Frontal cortex (tissue), 4 donors: ENCODE measurements at places on chromosomes 5 and 9.

GRCh38 chr9:123482295-123482968, 126.4 kb downstream of the CRB2 start:
- DNase-seq: no peak

- DNase-seq: no peak
Observed at GRCh38 chr9:16964228-16964627, 93.8 kb upstream of the BNC2 start.

DNA sequence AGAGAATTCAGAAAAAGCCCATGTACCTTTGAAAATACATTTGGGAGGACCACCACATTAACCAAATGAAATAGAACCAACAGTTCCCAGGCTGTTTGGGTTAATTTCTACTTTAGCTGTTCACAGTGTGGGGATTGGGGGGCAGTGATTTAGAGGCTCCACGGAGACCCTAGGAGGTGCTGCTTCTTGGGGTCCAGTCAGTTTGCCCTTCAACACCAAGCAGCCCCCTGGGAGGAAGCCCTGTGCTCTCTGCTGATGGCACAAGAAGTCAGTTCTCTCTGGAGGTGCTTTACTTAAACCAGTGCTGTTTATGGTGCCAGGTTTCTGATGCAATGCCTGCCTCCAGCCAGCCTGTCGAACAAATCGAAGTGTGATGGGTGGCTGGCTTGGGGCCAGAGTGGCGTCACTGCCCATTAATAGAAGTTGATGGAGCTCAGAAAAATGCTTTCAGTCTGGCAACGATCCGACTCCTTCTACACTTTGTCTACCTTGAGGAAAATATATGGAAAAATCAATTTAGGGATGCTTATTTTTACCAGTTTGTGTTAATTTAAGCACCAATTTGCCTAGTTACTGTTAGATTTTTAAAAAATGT, 134.0 kb downstream of the SNX18 start:
- peak; percentile 28 for DNase-seq

GRCh38 chr9:71819115-71819739, 50.9 kb upstream of the CEMIP2 start:
- DNase-seq: no peak

DNA sequence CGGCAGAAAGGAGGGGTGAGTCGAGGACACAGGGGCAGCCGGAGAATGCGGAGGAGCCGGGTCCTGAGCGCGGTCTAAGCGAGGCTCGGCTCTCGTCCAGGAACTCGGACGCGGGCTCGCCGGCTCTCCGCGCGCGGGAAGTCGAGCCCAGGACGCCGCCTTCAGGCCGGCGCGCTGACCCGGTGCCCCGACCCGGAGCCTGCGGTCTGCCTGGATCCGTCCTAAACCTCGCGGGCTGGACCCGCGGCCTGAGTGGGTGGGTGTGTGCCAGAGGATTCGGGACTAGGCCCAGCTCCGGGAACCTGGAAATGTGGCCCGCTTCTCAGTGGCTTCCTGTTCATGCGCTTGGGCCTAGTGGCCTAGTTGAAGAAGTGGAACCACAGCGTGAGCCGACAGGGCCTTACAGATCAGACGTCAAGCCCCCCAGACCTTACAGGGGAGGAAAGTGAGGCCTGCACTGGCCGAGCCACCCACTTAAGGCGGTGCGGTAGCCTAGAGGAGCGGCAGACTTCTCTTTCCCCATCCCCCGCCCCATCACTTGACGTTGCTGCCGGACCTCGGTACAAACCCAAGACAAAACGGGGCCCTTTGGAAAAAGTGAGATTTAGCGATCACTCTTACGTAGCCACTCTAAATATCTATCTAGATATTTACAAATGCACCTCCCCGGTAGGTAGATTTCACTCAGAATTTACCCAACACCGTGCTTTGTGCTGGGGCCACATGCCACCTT, 1.2 kb downstream of the CDKN2B-AS1 start:
- DNase-seq: no peak

DNA sequence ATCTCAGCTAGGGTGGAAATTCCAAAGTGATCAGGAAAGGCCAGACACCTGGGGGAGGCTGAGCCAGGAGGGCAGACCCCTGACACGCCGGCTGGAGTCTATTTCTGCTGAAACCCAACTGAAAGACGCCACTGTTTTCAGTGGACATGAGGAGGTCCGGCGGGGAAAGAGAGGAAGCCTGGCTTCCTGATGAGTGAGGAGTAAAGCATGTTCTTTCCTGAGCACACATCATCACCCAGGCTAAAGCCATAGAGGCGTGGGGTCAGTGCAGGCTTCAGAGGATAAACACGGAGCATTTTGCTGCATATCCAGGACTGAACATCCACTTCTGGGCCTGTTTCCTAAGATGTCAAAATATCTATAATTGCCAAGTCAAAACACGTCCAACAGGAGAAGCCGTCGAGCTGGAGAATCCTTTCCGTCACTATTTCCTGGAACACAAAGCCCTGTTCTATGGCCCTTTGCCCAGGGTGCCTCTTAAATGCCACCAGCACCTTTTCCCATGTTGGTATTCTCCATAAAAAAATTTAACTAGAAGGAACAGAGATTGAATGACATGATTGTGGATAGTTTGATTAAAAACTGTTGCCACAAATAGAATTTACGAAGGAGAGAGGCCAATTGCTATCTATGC, 597.9 kb upstream of the ADAMTS16 start:
- DNase-seq: no peak

- DNase-seq: no peak
Observed at GRCh38 chr5:29296548-29296947, 1896.9 kb upstream of the CDH6 start.

DNA sequence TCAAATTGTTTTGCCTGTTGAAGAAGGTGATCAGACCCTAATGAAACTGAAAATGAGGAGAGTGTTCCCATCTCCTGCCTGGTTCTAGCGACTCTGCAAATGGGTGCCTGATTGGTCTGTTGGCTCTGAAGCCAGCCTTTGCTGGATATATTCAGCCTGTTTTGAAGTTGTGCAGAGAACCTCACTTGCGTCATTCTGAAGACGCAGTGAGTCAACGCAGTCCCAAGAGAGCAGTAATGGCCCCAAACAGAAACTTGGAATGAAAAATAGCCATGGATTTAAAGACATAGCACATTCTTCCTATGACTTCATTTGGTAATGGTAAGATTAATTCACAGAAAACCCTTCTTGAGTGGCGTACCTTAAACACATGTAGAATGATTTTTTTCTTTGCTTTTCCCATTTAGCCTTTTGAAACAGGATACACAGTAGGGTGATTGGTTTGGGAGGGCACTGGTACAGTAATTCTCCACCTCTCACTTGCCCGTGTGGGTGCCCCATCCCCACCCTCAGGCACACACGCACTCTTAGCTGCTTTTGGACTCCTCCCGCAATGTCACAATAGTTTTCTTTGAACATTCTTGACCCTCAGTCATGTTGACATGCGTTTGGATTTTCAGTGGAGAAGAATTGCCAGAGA, 54.1 kb upstream of the ABL1 start:
- no peak for DNase-seq

GRCh38 chr5:92505145-92505544, 1075.9 kb downstream of the NR2F1-AS1 start:
- no peak for DNase-seq

GRCh38 chr9:135502168-135502872, 1.8 kb downstream of the MRPS2 start:
- no peak for DNase-seq

- DNase-seq: no peak
Observed at GRCh38 chr9:6842584-6842947, 84.8 kb downstream of the KDM4C start.

DNA sequence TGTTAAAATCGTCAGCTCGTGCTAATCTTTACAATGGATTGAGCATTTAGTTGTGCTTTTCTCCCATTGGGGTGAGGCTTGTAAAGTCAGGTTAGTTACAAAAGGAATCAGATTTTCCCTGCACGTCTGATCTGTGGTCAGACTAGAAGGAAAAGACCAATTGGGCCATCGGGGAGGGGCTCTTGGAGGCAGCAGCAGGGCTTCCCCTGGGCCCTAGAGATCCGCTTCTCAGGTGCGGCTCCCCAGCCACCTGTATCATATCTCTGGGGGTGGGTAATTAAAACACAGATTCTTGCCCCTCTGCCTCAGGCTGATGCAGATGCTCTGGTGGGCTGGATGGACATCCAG, 200.3 kb downstream of the HSPA4 start:
- DNase-seq: no peak

- DNase-seq: no peak
Observed at GRCh38 chr5:55758231-55758630, 20.4 kb downstream of the DDX4 start.

- DNase-seq: no peak
Observed at GRCh38 chr5:108515517-108516105, 133.7 kb upstream of the FBXL17 start.

DNA sequence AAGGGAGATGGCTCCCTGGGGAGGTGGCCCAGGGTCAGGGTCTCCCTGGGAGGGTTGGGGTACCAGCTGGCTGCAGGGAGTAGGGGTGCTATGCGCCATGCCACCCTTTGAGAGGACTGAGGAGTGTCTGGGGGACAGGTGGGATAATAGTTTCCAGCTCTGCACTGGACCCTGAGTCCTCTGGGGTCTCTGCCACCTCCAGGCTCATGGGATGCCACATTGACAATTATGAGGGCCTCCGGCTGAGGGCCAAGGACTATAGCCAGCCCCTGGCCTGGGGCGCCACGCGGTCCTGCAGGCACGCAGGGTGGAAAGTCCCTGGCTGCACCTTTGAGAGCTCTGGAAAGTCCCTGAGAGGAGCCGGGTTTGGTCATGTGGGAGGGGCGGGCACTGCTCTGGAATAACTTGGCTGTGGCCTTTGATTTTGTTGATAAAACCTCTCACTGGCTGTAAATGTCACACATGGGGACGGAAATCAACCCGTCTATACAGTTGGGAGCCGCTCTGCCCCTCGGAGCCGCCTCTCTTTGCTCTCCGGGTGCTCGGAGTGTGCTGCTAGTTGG, 16.0 kb downstream of the TRAF2 start:
- peak; percentile 57 for DNase-seq

DNA sequence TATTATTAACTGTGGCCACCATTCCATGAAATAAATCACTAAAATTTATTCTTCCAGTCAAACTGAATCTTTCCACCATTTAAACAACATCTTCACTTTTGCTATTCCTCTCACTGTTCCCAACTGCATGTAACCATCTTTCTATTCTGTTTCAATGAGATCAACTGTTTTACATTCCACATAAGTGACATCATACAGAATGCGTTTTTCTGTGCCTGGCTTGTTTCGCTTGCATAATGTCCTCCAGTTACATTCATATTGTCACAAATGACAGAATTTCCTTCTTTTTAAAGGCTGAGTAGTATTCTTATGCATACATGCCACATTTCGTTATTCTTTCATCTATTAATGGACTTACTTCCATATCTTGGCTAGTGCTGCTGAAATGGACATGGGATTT, 738.2 kb downstream of the SEMA5A start:
- no peak for DNase-seq

- no peak for DNase-seq
Observed at GRCh38 chr9:124809211-124809610, 32.3 kb downstream of the OLFML2A start.

GRCh38 chr5:119930490-119930889, 301.1 kb downstream of the FAM170A start:
- no peak for DNase-seq

DNA sequence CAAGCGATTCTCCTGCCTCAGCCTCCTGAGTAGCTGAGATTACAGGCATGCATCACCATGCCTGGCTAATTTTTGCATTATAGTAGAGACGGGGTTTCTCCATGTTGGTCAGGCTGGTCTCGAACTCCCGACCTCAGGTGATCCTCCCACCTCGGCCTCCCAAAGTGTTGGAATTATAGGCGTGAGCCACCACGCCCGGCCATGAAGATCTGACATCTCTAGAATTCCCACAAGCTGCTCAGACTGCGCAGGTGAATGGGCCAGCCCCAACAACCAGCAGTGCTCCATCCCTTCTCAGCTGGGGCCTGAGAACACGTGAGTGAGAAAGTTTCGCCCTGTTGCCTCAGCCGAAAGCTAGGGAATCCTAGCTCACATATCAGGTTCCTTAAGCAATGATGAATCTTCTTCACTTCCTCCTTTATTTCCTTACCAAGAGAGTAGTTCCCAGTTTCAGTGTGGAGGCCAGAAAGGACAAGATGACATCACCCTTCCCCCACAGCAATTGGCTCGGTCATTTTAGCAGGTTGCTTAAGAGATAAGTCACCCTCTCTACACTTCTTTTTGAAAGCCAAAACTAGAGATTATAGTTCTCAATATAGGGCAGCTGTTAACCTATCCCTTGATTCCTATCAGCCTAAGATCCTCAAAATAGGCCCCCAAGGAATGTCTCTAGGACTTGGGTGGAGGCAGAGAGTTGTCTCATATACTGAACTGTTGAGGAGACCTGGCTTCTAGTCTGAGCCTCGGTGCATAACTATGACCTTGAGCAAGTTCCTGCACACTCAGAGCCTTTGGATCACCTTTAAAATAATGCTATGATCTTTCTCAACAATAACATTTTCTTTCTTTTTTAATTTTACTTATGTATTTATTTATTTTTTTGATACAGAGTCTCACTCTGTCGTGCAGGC, 23.9 kb upstream of the PPP2CA start:
- no peak for DNase-seq

DNA sequence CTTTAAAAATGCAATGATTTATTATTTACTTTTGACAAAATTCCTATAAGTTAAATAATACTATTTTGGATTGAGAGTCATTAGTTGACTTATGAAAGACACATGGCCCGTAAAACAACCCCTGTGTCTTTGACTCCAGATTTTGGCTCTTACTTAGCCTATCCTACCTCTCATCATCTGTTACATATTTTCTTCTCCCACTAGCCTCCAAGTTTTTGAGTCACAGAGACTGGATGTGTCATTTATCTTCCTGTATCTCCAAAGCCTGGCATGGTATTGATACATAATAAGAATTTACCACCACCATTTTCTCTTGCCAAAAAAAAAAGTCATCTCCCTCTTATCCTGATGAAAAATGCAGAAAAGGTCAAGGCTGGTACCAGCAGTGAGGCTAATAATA, 99.9 kb downstream of the GABRB2 start:
- DNase-seq: no peak

GRCh38 chr5:23353286-23353685, 154.1 kb upstream of the PRDM9 start:
- DNase-seq: no peak

GRCh38 chr9:85158512-85158911, 489.0 kb downstream of the NTRK2 start:
- DNase-seq: no peak

DNA sequence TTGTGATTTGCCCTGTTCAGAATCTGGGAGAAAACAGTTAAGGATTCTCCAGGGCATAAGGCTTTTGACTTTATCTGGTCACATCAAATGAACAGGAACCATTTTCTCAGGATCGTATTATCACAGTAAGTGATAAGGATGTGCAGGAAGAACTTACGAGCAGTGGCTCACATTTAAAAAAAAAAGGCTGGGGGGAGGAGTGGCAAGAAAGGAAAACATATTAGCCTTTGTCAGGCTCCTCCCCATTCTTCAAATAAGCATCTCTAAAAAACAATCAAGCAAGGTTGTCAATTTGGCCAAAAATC, 234.3 kb upstream of the TMEM161B start:
- no peak for DNase-seq
